Left colon (tissue), 2 donors: ENCODE measurements at places on chromosomes 4 and X. TPM values are rescaled to one million over a fixed set of nuclear protein-coding genes. Genes with fewer than 3 reads are reported as not detected.

Gene ANXA3
- total RNA-seq, result 51.9 TPM

Gene AIMP1
- 40.6 TPM for total RNA-seq

Gene PAGE5
- not detected for total RNA-seq

Gene SMIM43
- not detected for total RNA-seq

- DNase-seq, result no peak
Measured at GRCh38 chrX:97490656-97491055, 606.9 kb downstream of the RPA4 start.
